ENCODE measurements at places on chromosomes 11 and 22.

- no peak for DNase-seq
These were observed 106.9 kb upstream of the SORL1-AS1 start for GRCh38 chr11:121559606-121560200.

GRCh38 chr11:15773476-15774387, 582.6 kb downstream of the SOX6 start:
- DNase-seq = no peak

DNA sequence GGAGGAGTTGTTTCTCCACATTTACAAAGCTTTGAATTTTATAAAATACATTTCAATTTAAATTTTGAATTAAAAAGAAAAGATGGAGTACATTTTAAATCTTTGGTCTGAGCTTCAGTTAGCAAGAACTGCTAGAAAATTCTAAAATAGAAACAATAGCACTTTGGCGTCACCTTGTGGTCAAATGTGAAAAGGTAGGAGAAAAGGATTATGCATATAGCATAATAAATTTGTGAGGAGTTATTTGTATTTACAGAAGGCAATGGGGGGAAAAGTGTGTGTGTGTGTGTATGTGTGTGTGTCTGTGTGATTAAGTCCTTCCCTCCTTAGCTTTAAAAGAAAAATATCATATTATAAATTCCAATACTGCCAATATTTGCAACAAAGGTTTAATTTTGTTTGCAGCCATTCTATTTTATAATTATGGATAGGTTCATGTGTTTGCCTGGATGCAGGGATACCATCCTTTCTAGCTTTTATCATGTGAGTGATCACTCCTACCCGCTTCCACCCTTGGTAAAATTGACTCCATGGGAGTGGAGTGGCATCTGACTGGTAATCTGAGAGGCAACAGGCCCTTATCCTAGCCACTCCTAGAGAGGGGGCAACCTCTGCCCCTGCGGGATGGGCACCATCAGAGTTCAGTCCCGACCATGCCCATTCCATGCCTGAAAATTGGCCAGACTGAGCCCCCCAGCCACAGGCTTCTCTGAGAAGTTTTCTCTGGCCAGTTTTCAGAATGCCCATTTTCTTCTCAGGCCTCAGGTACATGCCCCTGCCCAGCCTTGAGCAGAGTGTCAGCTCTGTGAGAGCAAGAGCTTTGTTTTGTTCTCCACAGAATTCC, 13.6 kb upstream of the LGR4 start:
- peak; percentile 70 for DNase-seq

DNA sequence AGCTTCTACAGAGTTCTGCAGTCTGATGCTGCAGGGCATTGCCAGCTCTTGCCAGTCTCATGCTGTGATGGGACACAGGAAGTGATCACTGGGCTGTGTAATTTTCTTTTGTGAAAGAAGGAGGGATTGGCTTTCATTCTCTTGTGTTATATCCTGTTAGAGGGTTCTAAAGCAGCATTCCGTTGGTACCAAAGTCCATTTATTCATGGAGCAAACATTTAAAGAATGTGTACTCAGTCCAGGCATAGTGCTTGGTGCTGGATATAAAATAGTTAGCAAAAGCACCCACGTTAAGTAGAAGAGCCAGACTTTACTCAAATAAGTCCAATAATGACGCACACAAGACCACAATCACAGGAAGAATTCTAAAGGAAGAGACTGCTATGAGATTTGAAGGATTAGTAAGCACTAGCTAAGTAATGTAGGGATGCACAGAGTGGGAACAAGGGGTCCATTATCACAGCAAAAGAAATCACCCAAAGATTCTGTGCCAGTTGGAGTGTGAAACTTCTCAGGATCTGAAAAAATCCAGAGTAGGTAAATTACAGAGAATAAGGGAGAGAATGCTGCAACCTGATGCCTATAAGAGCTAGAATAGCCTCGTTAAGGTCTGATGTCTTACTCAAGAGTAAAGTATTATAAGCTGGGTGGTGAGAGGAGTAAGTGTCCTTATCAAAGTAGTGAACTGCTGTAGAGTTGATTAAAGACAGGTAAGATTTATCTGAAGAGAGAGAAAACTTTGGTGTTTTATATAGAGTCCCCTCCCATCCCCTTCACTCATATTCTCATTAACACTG, 728.3 kb downstream of the METTL15 start:
- no peak for DNase-seq

DNA sequence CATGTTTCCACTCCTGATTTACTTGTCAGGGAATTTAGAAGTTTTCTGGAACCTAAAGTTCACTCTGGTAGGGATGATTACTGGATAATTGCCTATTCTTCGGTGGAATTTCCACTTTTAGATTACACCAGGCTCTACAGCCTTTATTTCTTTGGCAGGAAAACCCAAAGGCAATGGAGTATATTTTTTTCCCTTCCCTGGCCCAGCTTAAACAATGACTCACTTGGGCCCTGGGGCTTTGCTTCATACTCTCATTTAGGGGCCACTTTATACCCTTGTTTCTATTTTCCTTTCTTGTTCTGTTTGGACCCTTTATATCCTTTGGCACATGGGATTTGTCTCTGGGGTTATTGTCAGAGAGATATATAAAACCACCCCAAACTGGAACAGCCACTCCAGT, 114.7 kb downstream of the CSTPP1 start:
- no peak for DNase-seq

- DNase-seq = peak; percentile 81
These were observed 75.2 kb downstream of the PTPRJ start for GRCh38 chr11:48055292-48056132.

GRCh38 chr11:2097998-2098690, 41.0 kb downstream of the IGF2 start:
- DNase-seq = no peak

DNA sequence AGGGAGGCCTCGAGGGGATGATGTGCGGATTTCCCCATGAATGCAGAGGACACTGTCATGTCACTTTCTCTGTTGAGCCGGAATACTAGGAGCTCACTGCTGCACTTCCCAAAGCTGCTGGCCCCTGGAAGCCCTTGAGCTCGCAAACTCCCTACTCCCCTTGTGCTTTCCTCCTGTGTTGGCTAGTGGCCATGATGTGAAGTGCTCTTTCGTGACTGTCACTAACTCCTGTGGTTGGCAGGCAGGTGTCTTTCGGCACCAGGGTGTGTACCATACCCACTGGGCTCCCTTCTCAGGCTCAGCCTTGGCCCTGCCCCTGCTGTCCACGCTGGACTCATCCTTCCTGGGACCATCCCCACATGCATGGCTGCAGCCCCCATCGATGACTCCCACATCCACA, 86.2 kb downstream of the BTBD10 start:
- DNase-seq = no peak

GRCh38 chr11:12792590-12792989, 118.4 kb downstream of the TEAD1 start:
- no peak for DNase-seq

- no peak for DNase-seq
These were observed 154.6 kb upstream of the SESN3 start for GRCh38 chr11:95385577-95385976.

DNA sequence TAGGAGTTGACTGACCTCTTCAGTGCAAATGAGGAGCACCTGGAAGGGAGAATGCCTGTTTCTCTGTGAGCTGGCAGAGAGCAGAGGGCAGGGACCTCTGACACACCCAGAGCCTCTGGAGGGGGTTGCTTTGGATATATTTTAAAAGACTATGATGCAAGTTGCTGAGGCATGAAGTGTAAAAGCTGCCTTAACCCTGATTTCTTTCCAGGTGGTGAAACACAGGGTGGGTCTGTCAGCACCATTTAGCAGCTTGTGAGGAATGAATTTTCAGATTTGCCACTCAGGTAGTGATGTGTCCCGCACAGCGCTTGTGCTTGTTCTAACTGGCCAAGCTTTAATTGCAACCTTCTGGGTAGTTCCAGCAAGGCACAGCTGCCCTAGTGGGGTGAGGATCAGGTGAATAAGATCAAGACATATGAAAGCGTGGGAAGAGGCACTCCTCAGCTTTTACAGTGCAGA, 90.2 kb downstream of the SWAP70 start:
- no peak for DNase-seq

- no peak for DNase-seq
These were observed 590 bp upstream of the CD6 start for GRCh38 chr11:60970890-60971289.

DNA sequence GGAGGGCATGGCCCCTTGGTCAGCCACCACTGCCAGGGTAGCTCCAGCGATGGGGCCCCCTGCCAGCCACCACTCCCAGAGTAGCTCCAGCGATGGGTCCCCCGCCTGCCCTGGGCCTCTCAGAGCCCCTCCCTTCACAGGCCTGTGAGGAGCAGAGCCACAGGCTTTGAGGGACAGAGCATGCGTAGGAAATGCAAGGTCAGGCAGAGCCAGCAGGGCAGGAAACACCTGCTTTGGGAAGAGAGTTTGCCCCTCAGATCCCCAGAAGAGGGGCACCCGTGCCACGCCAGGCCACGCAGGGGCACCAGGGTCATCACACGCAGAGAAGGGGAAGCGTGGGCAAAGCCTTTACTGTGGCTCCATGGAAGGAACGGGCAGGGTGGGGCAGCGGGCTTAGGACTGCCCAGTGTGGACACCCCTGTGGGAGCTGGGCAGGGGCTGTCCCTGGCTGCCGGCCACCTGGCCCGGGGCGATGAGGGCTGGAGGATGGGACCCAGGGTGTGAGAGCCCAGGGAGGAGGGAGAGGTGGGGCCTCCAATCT, 477.8 kb downstream of the BRD1 start:
- no peak for DNase-seq

- no peak for DNase-seq
These were observed 380 bp upstream of the TTC17 start for GRCh38 chr11:43358279-43358800.

DNA sequence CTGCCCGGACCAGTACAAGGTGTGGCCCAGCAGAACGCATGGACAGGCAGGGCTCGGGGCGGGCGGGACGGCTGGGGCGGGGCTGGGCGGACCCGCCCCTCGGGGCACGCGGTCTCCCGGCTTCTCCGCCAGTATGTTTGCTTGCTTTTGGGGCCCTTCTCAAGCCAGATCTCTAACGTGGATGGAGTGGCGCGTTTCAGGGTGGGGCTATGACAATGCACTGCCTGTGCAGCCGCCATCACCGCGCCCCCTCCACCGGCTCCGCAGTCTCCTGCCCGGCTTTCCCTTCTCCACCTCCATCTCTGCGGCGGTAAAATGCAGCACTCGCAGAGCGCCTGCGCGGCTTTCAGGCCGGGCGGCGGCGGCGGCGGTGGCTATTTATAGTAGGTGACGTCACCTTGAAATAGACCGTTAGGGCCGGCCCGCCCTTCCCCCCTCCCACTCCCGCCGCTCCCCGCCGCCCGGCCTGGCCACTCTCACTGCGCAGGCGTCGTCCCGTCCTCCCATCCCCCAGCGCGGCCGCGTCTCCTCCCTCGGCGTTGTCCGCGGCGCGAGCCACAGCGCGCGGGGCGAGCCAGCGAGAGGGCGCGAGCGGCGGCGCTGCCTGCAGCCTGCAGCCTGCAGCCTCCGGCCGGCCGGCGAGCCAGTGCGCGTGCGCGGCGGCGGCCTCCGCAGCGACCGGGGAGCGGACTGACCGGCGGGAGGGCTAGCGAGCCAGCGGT, at the start of gene YWHAH:
YWHAH (plus strand) TSS at position 558 of the 722 bp plus-strand sequence. CDS start 199 bp downstream, outside the sequence.
- peak; percentile 90 for DNase-seq

GRCh38 chr11:115238791-115239190, 265.4 kb downstream of the CADM1 start:
- no peak for DNase-seq

DNA sequence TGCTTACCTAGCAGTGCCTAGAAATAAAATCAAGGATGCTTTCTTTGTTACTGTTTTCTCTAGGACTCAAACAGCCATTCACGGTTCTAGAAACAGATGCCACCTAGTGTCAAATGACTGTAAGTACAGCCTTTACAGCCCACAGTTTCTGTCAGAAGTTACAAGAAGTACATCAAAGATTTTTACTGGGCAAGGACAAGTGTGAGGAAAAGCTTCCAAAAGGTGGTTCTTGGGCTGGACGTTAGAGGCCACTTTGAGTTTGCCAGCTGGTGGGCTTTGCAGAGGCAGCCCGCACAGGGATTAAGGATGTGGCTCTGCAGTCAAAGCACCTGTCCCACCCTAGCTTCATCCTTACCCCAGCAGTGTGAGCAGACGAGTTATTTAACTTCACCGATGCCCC, 6.9 kb downstream of the KMT5B start:
- DNase-seq = peak; percentile 77

DNA sequence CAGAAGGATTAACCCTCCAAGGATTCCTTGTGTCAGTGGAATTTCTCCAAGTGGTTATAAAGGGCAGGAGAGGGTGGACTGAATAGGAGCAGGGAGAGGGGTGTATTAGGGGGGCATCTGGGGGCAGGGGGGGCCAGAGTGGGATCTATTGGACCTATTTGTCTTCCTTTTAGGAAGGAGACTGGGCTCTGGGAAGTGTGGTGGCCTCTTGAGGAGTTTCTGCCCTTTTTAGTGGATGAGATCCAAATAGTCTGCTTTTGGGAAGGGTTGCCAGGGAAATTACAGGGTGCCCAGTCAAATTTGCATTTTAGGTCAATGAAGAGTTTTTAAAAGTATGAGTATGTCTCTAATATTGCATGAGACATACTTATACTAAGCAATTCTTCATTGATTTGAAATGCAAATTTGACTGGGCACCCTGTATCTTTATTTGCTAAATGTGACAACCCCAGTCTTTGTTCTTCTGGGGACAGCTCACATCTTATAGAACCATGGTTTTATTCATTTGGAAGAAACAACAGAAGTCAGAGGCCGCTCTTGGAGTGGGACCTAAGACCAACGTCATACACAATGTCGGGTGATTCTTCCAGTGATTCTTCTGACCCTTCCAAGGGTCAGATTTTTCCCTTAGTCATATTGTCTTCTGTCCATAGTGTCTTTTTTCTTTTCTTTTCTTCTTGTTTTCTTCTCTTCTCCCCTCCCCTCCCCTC, 429 bp upstream of the SLC22A6 start:
- DNase-seq = no peak

GRCh38 chr11:77173494-77173893, 45.4 kb downstream of the MYO7A start:
- no peak for DNase-seq

GRCh38 chr11:58926695-58927094, 12.6 kb upstream of the GLYATL1 start:
- no peak for DNase-seq

GRCh38 chr22:27377501-27378295, 423.9 kb downstream of the MN1 start:
- DNase-seq = no peak

- DNase-seq = no peak
These were observed 191.5 kb downstream of the CEP164 start for GRCh38 chr11:117519170-117519569.

GRCh38 chr11:96538622-96539021, 148.8 kb downstream of the JRKL start:
- no peak for DNase-seq

- no peak for DNase-seq
These were observed 9.2 kb upstream of the PIWIL4 start for GRCh38 chr11:94557992-94558391.

GRCh38 chr11:35938231-35938630, 5.6 kb upstream of the LDLRAD3 start:
- no peak for DNase-seq

Measured in KBM-7 (cell line).